ENCODE measurements at places on chromosomes 3 and 15.

DNA sequence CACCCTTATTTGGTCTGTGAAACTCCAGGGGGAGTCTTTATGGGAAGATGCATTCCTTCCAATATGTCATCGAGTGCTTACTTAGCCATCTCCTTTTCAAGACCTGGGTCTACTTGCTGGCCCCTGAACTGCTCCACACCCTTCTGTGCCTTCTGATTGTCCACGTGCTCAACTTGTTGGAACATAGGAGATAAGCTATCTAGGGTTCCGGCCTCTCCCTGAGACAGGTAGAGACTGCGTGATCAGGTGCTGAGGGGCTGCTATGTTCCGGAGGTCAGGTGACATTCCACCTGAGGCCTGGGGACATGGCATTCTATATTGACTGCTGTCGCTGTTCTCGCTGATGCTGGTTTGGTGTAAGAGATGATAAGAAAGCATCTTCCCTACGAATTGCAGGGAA, 65.6 kb downstream of the ATP1B3 start:
- no peak for DNase-seq

DNA sequence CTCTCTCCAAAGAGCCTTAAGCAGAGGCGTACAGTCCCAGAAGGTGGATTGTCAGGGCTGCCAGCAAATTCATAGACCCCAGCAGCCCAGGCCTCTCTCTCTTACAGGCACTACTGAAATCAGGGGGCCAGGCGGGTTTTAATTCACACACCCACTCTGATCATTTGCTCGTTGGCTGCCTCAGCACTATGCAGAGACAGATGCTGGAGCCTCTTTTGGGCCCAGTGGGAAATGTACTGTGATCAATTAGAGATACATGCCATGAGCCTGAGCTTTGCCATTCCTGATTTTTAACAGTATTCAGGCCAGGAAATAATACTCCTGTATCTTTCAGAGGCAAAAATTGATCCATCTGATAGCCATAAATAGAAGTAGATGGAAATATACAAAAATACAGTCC, 53.0 kb downstream of the CMTM6 start:
- no peak for DNase-seq

DNA sequence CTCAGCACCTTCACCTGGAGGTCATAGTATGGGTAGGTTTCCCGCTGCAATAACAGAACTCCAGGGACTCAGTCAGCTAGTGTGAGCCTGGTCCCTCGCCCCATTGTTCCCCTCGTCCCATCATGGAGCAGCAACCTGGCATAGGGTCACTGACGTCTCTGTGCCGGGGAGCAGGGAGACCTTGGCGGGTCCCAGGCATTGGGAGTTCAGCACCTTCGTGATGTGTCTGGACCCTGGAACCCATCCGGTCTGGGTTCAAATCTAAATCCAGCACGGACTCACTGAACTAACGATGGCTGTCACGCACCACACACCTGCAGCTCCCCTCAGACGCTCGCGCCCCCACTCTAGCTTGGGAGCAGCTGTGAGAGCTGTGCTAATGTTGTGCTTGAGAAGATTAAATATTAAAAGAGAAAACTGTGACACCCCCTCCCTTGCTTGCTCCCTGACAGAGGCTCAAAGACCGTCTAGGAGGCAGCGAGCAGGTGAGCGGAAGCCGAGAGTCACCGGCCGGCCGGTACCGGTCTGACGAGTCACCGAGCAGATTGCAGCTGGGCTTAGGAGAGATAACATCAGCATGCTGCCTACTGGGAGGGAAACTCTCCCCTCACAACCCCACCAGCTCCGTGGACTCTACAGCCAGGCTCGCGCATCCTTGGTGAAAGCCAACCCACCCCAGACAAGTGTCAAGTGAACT, 742 bp downstream of the PLA2G4F start:
- no peak for DNase-seq

DNA sequence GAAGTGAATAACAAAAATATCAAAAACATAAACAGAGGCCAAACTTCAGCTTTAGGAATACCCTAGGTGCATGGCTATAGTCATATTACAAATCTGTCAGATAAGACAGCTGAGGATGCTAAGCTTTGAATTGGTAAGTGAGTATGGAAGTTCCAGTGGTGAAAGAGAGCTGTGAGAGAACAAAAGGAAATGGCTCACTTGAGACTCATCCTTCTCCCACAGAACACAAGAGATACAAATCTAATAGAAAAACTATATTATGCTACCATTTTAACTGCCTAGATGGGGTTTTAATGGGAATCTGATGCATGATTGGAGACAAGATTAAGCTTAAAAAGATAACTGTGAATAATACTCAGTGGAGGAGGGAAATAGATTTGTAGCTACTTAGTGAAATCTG, 21.5 kb upstream of the PEX5L start:
- no peak for DNase-seq

- DNase-seq: no peak
Observed at GRCh38 chr15:96564546-96564945, 234.0 kb downstream of the NR2F2 start.

GRCh38 chr3:64021922-64022321, 1.4 kb downstream of the PSMD6 start:
- no peak for DNase-seq

DNA sequence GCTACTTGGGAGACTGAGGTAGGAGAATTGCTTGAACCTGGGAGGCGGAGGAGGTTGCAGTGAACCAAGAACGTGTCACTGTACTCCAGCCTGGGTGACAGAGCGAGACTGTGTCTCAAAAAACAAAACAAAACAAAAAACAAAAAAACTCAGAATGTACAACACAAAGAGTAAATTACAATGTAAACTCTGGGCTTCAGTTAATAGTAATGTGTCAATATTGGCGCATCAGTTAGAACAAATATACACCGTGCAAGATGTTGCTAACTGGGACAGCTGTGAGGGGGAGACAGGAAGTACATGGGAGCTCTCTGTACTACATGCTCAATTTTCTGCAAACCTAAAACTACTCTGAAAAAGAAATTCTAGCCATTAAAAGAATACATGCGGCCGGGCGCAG, 23.5 kb upstream of the TRPM1 start:
- DNase-seq: no peak
